NCI-H1105 treated with DMSO at 0.1 percent for 48 hours (cell line): ENCODE measurements at places on chromosomes 7 and 10.
A peak's percentile ranks its signal among the peaks of the same experiment; 100 is the strongest.

GRCh38 chr7:35025369-35025870 is 11.9 kb downstream of the DPY19L1 start:
- DNase-seq, result no peak

- peak; percentile 7 for DNase-seq
These were observed 255.7 kb downstream of the PTEN start for GRCh38 chr10:88119160-88119559.

- DNase-seq, result peak; percentile 81
These were observed 81.6 kb upstream of the ICA1 start for GRCh38 chr7:8343556-8343955.

DNA sequence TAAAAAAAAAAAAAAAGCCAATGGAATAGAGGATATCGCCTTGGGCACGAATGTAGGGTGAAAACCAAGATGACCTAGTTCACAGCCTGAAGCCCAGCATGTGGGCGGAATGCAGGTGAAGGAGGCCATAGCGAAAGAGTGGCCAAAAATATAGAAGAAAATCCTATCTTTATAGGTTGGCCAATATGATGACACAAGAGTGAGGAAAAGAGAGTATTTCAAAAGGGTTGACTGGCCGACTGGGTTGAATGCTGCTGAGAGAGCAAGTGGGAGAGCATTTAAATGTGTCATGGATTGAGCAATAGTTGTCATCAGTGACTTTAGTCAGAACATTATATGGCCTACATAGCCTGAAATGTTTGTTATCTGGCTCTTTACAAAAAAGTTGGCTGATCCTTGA is 17.2 kb upstream of the GLI3 start:
- no peak for DNase-seq
